ENCODE measurements at places on chromosomes 4 and X. TPM values are rescaled to one million over a fixed set of nuclear protein-coding genes. Genes with fewer than 3 reads are reported as not detected.

The SERPINA7 gene
- not detected for total RNA-seq

The OSTC gene
- total RNA-seq = 54.5 TPM

The UGT2A2 gene
- total RNA-seq = not detected

The TLL1 gene
- total RNA-seq = not detected

The NALF2 gene
- under 0.01 TPM for total RNA-seq
